Calu3 (cell line): ENCODE measurements at places on chromosomes 16 and 17. TPM values are rescaled to one million over a fixed set of nuclear protein-coding genes. Genes with fewer than 3 reads are reported as not detected.
A peak's percentile ranks its signal among the peaks of the same experiment; 100 is the strongest.

- DNase-seq = no peak
Measured at GRCh38 chr17:77786740-77787505, 171.6 kb upstream of the TNRC6C start.

- DNase-seq = no peak
Measured at GRCh38 chr17:68368387-68368786, 77.1 kb downstream of the ARSG start.

FZD2 gene
- 28.5 and 35.8 TPM in 2 replicates for total RNA-seq

DNA sequence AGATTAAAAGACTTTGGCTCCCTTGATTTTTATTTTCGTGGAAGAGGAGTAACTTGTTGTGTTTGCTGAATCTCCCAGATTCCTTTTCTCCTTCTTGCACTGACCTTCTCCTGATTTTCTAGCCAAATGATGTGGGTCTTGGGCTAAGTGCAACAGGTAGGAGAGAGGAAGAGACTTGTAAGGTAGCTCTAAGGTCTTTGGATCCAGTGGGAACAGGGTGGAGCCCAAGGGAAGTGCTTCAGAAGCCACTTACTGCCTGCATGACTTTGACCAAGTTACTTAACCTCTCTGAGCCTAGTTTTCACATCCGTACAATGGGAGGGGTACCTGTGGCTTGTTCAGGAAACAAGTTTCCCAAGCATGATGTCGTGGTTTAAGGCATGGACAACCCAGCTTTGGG, 111.3 kb upstream of the IRX3 start:
- DNase-seq = no peak

DNA sequence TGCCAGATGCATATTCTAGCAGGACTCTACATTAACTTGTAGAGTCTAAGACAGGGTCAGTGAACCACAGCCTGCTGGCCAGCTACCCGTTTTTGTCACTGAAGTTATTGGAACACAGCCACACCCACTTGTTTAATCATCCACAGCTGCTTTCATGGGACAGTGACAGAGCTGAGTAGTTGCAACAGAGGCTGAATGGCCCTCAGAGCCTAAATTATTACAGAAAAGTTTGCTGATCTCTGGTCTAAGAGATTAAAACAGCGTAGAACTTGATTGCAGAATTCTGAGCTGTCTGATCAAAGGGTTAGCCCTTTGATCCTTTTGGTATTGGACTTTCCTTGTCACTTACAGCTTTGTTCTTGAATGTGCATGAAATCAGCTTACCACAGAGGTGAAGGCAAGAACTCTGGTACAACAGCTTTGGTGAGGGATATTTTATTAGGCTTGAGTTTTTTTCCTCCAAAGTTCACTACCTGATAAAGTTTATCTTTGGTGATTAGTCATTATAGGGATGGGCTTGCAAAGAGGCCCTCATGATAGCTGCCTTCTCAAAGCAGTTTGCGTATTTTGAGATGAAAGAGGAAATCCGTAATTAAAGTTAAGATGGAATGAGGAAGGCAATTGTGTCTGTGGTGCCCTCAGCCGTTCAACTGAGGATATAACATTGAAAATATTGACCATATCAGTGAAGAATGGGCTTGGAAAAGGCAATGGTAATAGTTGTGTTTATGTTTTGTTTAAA, 23.6 kb downstream of the ALDH3A2 start:
- DNase-seq = peak; percentile 6

DNA sequence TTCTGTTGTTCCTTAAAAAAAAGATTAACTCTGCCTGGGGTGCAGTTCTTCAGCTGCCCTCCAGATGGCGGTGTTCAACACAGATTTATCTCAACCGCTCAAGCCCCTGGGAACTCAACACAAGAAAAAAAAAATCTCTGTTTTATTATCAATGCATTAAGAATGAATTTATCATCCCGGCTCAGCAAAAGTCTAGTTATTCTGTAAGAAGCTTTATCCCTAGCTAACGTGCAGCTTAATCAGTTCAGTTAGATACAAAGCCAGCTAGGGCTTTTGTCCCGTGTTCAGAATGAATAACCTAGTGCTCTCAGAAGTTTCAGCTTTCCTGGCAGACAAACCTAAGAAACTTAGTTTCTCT, 475.9 kb upstream of the CCL2 start:
- peak; percentile 48 for DNase-seq

DNA sequence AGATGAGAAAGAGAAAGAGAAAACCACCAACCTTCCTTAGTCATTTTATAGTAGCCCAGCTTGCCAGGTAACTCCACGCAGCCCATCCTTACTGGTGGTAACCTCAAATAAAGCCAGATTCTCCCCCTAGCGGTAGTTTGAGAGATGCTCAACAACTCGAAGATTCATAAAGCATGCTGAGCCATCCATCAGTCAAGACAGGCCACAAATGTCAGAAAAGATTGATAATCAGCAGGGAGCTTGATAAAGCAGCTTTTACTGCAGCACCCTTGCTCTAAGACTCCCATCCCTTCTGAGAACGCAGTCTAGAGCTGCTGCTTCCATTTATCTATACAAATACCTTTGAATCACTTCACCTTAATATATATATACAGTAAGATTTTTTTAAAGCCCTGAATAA, 451.5 kb upstream of the HSBP1 start:
- peak; percentile 28 for DNase-seq

DNA sequence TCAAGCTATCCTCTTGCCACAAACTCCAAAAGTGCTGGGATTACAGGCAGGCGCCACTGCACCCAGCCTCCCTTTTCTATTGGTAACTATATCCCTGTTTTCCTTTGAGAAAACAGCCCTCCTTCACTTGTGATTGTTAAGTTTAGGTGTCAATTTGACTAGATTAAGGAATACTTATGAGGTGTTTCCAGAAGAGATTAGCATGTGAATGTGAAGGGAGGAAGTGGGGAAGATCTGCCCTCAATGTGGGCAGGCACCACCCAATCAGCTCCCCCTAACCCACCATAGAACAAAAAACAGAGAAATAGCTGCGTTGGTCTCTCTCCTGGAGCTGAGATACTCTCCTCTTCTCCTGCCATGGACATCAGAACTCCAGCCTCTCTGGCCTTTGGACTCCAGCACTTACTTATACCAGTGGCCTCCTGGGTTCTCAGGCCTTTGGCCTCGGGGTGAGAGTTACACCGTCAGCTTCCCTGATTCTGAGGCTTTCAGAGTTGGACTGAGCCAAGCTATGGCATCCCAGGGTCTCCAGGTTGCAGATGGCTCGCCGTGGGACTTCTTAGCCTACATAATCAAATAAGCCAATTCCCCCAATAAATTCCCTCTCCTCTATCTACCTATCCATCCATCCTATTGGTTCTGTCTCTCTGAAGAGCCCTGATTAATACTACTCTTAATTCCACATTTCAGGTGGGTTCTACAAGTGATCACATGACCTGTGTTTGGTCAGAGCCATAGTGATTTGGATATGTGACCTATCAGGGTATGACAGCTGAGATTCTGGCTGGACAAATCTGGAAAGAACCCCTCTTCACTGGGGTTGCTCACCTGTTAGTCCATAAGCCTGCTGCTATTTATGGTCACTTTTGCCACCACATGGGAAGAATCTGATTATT, 12.0 kb upstream of the STAT3 start:
- no peak for DNase-seq

CTRB2 gene
- 0.76 TPM in 1 of 2 replicates, not detected in the other for total RNA-seq

- no peak for DNase-seq
Measured at GRCh38 chr17:32226886-32227285, 38.7 kb upstream of the RHBDL3 start.

DNA sequence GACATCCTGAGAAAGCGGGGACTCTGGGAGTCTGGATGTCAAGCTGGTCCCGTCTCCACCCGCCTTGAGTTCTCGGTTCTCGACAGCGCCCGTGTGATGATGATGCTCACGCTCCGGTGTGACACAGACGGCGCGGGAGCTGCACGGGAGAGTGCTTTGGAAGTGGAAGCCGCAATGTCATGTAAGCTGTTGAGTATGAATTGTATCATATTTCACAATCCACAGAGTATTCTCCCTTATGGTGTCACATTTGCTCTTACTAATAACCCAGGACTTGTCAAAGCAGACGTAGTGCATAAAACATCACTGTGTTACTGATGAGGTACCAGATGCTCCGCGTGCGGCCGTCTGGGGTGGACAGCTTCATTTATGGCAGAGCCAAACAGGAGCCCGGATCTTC, 217.5 kb upstream of the CHMP6 start:
- DNase-seq = no peak

DNA sequence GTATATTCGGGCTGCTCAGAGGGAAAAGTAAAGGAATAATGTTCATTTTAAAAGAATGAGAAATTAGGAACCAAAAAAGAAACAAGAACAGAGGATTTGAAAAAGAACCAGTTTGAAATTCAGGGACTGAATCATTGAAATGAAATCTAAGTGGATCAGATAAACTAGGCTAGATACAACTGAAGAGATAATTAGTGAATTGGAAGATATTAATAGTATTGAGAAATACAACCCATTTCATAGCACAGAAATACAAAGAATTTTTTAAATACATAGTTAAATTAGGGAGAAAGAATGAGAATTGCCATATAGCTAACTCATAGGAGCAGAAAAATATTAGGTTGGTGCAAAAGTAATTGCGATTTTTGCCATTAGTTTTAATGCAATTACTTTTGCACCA, 117.3 kb upstream of the NOL11 start:
- DNase-seq = no peak

- DNase-seq = no peak
Measured at GRCh38 chr16:87048730-87049115, 268.5 kb downstream of the C16orf95 start.

FBXW10 gene
- 0.50 and 0.54 TPM in 2 replicates for total RNA-seq

MT1E gene
- total RNA-seq = not detected in 2 replicates

GRCh38 chr17:2156666-2157065, 101.8 kb downstream of the HIC1 start:
- DNase-seq = no peak
